ENCODE measurements at places on chromosomes 12 and 14.
A peak's percentile ranks its signal among the peaks of the same experiment; 100 is the strongest.

- DNase-seq, result no peak
Observed at GRCh38 chr12:93896427-93896826, 219.3 kb downstream of the CRADD start.

GRCh38 chr12:95229636-95230035 lies 12.0 kb downstream of the VEZT start:
- DNase-seq, result no peak

- DNase-seq, result no peak
Observed at GRCh38 chr14:92154283-92154942, 32.6 kb downstream of the CPSF2 start.

GRCh38 chr14:23321572-23322547 lies 603 bp downstream of the PABPN1 start:
- peak; percentile 86 for DNase-seq

GRCh38 chr14:72480464-72481243 lies 413.2 kb downstream of the DPF3 start:
- no peak for DNase-seq

Measured in activated T-cell treated with anti-CD3 and anti-CD28 coated beads, Interleukin-2, amount 50 U/mL, for 72 hours (primary cell).